Stimulated activated CD4-positive, alpha-beta T cell treated with anti-CD3 and anti-CD28 coated beads, Interleukin-4, amount 100 ng/mL, for 4 hours (primary cell): ENCODE measurements at places on chromosomes 5 and 9.

DNA sequence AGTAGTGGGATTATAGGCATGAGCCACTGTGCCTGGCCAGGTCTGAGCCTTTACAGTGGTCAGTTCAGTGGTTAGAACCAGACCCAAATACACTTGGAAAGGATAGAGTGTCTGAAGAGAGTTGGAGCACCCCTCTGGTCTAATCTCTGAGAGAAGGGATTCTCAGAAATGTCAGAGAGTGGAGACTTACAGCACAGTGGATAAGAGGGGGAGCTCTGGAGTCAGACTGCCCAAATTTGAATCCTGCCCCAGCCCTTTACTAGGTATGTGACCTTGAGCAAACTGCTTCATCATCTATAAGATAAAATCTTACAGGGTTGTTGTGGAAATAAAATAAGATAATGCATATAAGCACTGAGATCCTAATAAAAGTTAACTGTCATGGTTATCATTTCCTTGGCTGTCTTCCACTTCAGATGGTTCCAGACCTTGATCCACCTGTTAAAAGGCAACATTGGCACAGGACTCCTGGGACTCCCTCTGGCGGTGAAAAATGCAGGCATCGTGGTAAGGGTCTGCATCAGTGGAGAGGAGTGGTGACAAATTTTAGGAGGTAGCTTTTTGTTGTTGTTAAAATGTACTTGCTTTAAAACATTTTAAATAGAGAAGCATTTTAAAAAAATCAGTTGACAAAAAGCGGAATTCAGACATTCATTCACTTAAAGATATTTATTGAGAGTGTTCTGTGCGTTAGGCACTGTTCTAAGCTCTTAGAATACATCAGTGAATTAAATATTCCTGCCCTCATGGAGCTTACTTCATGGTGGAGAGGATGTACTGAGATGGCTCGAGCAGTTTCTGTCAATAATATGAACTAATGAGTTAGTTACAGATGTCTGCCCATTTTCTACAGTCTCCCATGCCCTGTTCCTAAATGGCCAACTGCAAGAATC, 16.0 kb downstream of the SLC36A1 start:
- no peak for DNase-seq

DNA sequence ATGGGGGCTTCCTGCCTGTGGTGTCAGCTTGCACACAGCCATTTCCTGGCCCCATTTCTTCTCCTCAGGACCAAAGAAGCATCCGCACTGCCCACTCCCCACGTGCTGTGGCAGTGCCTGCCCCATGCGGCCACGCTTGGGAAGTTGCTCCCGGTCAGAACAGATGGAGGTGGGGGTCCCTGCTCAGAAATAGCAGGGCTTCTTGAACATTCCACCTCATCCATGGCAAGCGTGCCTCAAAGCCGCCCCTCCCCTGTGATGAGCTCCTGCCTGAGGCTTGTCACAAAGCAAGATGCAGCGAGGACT, 238.2 kb downstream of the SYK start:
- DNase-seq = no peak

DNA sequence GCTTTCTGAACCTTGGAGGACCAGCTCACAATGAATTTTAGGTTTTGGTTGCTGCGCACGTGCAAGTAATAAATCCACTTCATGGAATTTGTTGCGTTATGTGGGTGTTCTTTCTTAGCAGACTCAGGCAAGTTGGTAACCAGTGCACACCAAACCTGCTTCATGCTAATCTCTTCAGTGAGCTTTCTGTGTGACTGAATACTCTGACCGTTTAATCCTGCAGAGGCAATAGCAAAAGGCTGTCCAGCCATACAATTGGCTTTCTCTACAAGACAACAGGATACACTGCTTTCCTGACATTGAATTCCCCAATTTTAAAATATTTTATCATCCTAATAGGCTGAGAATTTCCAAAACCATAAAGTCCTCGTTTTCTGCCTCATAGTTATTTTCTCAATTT, 10.3 kb downstream of the UGT3A2 start:
- no peak for DNase-seq

DNA sequence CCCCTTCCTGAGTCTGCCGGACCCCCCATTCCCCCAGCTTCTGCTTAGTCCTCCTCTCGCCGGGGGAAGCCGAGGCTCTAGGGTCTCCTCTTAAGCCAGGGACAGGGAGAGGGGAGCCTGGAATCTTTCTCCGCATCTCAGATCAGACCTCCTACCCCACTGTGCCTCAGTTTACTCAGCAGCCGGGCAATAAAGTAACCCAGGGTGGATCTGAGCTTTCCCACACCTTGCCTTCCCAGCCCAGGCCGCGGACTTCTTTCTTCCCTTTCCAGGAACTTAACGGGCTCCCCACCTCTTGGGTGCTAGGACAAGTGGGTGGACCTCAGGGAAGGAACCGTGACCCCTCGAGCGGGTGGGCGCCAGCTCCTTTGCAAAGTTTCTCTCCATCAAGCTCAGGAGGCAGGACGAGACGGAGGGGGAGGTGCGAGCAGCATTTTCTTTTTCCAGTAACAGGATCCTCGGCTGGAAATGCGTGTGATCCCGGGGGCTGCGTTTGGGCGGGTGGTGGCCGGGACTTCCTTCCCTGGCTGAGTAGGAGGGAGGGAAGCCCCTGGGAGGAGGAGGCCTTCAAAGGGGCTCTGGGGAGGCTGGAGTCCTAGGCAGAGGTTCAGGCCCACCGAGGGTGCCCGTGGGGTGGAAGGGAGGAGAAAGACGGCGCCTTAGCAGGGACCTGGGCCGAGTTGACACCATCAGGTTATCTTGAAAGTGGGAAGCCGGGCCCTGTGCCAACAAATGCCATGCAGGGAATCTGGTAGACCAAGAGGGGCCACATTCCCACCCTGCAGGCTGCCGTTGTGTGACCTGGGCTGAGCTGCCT, 795 bp downstream of the DAB2IP start:
- DNase-seq = no peak

DNA sequence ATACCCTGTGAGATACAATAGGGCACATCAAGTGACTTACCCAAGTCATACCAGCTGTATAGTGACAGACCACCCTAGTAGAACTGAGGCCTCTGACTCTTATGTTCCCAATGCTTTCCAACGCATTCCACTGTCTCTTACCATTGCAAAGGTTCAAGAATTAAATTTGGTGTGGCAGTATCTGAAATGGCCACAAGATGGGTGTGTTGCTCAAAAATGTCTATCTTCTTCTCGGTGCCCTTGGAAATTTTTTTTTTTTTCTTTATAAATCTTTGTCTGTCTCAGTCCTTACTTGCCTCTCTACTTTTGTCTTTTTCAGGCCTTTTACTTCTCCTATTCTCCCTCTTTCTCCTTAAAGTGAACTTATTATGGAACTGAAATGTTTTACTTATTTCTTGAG, 48.4 kb downstream of the GPR21 start:
- DNase-seq = no peak

DNA sequence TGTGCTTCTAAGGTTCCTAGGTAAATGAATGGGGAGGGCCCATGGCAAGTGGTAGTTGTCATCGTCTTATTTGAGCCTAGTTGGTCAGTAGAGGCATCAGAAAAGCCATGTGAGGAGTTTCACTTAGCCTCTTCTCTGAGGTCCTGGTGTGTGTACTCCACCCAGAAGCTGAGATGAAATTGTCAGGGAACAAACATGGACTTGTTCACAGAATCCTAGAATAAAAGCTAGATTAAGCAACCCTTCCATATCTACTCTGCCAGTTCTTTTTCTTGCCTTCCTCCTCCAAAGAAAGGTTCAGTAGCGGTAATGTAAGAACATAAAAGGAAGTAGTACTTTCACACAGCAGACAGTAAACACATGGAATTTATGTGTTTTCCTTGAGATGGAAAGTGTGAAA, 70.4 kb downstream of the ARHGAP26 start:
- no peak for DNase-seq

DNA sequence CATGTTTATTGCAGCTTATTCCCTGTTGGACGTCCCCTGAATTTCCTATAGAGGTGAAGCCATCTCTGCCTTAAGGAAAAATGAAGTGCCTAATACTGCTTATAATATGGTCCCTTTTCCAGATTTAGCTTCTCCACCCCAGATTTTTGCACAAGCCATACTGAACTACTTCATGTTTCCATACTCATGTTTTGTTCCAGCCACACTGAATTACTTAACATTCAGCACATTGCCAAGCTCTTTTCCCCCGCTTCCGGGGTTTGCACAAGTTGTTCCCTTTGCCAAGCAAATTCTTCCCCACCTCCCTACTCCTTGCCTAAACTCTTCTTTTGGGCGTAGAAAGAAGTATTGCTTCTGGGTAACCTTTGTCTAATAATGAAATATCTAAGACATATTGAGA, 1.7 kb upstream of the CNTRL start:
- DNase-seq = no peak
